ENCODE measurements at places on chromosomes 1 and 21.

- DNase-seq, result no peak
Observed at GRCh38 chr1:111442457-111442856, 6.6 kb downstream of the WDR77 start.

DNA sequence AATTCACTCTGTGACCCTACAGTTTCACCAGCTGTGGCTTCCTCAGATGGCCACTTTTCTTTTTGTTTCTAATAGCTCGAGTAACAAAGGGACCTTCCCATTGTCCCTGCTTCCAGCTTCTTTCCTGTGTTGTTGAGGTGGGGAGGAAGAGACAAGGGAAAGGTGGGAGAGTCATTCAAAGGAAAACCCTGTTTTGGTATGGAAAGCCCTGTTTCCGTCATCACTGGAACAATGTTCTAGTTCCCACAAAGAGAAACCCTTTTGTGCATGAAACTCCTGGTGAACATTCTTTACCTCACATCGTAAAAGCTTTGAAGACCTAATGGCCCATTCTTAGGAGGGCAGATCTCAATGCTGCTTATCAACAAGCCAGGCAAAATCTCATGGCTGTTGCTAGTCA, 62.2 kb downstream of the ABCA4 start:
- no peak for DNase-seq

GRCh38 chr21:42973309-42973990, 912 bp upstream of the PKNOX1 start:
- no peak for DNase-seq

DNA sequence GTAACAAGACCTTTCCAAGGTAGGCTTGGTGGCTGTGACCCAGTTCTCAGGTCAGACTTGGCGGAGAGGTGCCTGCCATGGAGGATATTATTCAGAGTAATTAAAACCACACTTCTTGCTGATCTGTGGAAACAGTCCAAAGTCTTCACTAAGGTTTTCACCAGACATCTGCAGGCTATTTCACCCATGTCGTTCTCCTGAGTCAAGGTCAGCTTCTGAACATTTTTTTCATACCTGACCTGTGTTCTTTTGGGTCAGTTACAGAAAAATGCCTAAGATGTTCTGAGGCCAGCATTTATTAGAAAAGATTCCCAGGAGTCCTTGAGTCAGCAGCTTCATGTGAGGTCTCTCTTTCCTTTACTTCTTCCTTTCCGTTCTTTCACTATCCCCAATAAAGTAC, 54.9 kb downstream of the RGL1 start:
- DNase-seq, result no peak

DNA sequence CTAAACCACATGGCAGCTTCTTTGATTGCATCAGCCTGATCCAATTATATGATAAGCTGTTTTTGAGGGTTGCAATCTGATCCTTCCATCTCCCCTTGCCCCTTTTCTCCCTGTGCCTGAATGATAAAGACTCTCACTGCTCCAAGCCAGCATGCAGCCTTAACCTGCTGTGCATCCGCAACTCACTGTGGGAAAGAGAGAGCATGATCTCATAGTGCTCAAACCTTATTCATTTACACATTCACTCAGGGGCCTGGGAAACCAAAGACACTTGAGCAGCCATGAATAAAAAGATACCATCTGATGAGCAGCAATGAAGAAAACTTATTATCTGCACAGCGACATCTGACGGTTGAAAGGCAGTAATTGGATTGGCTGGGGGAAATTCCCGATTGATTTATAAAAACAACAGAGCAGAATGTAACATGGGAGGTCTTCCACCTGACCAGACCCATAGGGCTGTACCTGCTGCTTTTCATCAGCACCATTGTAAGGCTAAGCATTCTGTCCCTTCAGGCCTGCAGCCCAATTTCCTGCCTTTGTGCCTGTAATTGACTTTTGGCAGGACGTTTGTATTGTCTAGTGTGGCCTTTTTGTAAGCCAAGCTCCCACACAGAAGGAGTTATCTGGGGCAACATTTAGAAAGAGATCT, 62.5 kb downstream of the KIAA0040 start:
- no peak for DNase-seq

- no peak for DNase-seq
Observed at GRCh38 chr1:246724731-246725095, 504 bp downstream of the SCCPDH start.

GRCh38 chr1:30381671-30382365, 341.6 kb downstream of the MATN1 start:
- DNase-seq, result no peak

- no peak for DNase-seq
Observed at GRCh38 chr1:156498432-156499193, 2.0 kb downstream of the MEF2D start.

- no peak for DNase-seq
Observed at GRCh38 chr1:42734201-42735035, 5.6 kb downstream of the CLDN19 start.

- no peak for DNase-seq
Observed at GRCh38 chr1:75736016-75736415, 11.5 kb downstream of the ACADM start.

DNA sequence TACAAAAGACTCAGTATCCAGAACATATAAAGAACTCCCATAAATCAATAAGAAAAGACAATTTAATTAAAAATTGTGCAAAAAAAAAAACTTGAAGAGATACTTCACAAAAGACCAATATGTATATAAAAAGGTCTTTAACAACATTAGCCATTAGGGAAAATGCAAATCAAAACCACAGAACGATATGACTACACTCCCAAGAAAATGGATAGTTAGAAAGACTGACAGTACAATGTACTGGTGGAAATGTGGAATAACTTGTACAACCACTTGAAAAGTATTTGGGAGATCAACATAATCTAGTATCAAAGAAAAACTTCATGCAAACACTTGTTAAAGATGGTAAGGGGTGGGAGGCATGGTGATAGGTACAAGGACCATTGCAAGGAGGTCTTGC, 3.9 kb upstream of the CLCA1 start:
- no peak for DNase-seq

DNA sequence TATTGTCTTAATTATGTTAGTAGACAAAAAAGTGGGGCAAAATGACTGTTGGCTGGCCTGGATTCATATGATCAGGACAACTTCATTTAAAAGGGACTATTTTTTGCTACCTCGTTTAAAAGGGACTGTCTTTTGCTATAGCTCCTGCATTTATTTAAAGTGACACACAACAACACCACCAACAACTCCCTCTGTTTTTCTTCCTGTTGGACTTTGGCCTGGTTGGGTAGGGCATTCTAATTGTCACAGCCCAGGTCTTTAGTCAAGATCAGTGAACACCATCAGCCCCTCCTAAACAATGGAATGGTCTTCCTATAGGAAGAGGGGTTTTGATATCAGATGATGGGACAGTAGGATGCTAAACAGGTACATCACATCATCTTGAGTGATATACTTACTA, 241.8 kb downstream of the GPR52 start:
- no peak for DNase-seq

GRCh38 chr1:66309006-66309741, 224.8 kb upstream of the SGIP1 start:
- no peak for DNase-seq

GRCh38 chr1:117512728-117513321, 93.0 kb upstream of the TENT5C start:
- no peak for DNase-seq

DNA sequence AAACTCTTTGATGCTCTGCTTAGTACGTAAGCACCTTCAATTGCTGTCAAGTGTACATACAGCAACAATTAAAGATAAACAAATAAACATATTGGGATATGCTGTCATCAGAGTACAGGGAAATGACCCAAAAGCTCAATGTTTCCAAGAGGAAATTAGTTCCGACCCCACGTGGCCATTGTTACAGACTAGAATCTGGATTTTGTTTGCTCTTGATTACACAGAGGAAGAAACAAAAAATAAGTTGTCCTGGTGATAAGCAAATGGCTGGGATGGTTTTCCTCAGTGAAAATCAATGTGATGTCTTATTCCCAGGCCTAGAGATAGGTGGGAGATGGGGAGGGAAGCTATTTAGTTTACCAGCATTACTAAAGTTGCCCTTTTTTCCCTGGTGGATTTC, 113.0 kb upstream of the UBE2U start:
- DNase-seq, result no peak

DNA sequence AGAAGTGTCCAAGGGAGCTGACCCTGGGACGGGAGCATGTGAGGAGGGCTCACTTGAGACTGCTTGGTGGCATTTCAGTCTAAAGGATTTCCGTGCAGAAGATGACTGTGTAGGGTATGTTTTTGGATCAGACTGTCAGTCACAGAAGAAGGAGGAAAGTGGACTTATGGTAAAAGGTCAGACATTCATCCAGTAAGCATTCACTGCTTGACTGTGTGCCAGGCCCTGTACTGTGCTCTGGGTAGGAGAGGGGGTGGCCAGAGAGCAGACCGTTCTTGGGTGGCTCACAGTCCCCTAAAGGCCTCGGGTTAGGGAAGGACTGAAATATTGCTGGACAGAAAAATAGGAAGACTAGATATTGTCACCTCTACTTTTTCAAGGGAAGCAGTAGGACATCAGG, 2.1 kb upstream of the SERINC2 start:
- DNase-seq, result no peak

GRCh38 chr1:46489638-46490405, at the start of gene DMBX1:
Gene DMBX1 (plus strand): TSS chr1:46489836. CDS start chr1:46507011, 17,175 bp downstream.
- DNase-seq, result no peak

DNA sequence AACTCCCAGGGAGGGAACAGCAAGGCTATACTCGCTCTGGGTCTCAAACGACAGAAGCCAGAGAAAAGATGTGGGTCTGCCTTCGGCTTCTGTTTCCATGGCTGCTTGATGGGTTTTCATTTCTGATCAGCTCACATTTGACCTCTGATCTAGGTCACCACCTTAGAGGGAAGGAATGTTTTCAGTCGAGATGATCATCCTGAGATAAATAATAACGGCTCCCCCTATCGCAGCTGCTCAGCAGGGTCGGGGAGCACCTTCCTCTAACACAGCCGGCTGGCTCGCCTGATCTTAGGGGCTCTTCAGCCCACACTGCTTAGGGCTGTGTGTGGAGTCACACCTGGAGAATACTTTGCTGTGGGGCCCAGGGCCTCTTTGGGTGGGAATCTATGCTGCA, 53.1 kb upstream of the ZNF648 start:
- no peak for DNase-seq

DNA sequence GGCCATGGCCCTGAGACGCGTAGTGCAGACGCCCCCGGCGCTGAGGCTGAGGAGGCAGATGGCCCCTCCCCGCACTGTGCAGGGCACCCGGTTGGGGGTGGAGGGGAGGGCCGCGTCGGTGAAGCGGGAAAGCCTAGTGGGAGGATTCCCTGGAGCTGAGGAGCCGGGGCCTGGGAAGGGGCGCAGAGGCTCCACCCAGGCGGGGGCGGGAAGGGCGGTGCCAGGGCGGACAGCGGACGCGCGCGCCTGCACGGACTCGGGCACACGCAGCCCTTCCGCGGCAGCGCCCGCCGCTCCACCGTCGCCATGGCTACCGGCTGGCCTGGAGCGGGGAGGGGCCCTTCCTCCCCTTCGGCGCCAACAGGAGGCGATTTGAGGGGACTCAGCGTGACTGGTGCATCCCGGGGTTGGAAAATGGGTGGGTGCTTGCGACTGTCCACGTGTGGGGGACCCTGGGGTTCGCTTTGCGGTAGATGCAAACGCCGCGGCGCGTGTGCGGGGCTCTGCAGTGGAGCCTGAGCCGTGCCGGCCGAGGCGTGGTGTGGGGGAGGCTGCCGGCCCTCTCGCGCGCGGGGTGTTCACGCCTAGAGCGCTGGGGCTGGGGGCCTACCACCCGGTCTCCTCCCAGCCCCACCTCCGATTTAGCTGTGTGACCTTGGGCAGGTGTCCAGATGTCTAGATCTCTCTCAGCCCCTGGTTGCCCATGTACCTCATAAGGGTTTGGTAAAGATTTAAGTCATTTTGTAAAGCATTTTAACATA, 35.1 kb downstream of the PTPRF start:
- no peak for DNase-seq

- no peak for DNase-seq
Observed at GRCh38 chr1:109806733-109807400, 43.1 kb upstream of the EPS8L3 start.

GRCh38 chr1:101253976-101254674, 17.3 kb downstream of the S1PR1 start:
- peak; percentile 80 for DNase-seq

- no peak for DNase-seq
Observed at GRCh38 chr1:176098560-176098959, 108.5 kb downstream of the COP1 start.

- no peak for DNase-seq
Observed at GRCh38 chr1:202697038-202697437, 13.2 kb downstream of the SYT2 start.

GRCh38 chr1:25433389-25434186, 2.9 kb downstream of the MACO1 start:
- no peak for DNase-seq

GRCh38 chr1:226135059-226135651, 51.4 kb downstream of the ACBD3 start:
- no peak for DNase-seq

- no peak for DNase-seq
Observed at GRCh38 chr1:98130408-98130807, 209.6 kb upstream of the DPYD start.

- DNase-seq, result no peak
Observed at GRCh38 chr21:45959779-45960390, 21.7 kb upstream of the COL6A1 start.

DNA sequence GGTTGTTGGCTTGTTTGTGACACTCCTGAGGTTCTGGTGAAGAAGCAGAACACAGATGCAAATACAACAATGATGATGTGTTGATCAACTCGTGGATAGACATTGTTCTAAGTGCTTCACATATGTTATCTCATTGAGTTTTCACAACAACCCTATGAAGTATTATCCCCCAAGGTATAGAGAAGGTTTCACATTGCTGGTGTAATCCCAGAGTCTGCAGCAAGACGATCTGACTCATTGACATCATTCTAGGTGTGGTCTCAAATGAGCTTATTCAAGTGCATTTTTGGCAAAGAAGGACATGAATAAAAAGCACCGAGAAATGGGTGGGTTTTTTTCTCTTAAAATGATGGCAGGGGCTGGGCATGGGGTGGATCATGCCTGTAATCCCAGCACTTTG, 64.1 kb upstream of the SCAF4 start:
- DNase-seq, result no peak

DNA sequence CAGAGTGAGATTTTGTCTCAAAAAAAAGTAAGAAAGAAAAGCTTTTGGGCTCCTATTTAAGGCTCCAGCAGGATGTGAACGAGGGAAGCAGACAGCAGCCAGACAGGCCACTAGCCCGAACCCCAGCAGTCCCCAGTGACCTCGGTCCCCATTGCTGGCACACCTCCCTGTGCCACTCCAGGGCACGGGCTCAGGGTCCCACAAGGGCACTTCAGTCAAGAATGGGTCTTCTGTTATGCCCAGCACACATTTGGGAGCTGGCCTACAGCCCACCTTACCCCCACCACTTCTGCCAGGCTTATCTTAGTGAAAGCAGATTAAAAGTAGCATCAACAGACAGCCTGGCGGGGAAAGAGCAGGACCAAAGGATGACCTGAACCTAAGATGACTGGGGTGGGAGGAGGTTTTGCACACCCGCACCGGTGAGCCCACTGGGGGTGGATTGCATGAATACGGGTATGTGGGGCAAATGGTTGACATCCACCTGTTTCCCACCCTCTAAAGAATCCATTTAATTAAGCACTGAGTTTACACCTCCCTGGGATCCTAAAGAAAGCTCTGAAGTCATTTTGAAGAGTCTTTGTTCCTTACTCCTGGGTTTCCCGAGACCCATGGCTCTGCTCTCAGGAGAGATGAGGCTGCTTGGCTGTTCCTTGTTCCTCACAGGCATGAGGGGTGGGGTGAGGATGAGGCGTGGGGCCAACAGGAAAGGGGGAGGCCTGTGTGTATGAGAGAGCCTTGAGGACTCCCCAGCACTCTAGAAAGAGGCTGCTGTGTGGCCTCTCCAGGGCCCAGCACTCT, 4.7 kb downstream of the CHI3L1 start:
- no peak for DNase-seq

All from HS-5 (cell line).